CD4-positive, alpha-beta T cell treated with Interleukin-12 subunit alpha and Interleukin-12 subunit beta, for 1 hour (primary cell): ENCODE measurements at places on chromosomes 11 and 22.

DNA sequence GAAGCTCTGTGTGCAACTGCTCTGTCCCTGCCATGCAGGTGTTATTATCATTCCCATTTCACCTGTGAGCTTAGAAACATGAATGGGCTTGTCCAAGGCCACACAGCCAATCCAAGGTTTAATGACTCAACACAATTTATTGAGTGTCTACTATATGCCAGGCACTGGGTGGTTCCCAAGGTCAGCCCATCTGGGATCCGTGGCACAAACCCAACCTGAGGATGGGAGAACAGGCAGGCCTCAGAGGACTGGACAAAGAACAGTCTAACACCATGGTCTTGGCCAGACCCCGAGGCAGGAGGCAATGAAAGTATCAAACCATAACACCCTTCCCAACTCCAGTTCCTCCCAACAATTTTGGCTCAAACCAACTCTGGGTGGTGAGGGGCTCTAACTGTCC lies 15.7 kb downstream of the SPATA19 start:
- no peak for DNase-seq

DNA sequence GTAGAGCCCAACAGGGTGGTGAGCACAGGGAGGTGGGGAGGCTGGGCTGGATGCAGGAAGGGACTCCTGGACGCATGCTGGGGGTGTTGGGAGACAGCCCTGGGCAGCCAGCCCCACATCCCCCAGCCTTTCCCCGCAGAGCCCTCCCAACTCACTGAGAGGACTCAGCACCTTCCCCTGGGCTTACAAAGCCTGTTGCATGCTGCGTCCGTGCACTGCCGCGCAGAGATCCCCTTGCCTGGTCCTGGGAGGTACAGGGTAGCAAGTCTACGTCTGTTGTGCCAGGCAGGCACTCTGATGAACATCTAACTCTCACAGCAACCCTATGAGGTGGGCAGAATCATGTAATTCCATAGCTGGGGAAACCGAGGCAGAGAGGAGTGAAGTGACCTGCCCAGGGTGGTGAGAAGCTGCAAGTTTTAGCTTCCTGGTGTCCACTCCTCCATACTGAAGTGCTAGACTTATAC lies 33.9 kb upstream of the TCF20 start:
- DNase-seq, result no peak

- no peak for DNase-seq
Observed at GRCh38 chr11:37223962-37224361, 625.9 kb upstream of the RAG2 start.

- DNase-seq, result no peak
Observed at GRCh38 chr11:72084965-72085364, 4.3 kb downstream of the LRRC51 start.

- DNase-seq, result no peak
Observed at GRCh38 chr11:76592961-76593360, 77.6 kb downstream of the LRRC32 start.

- DNase-seq, result no peak
Observed at GRCh38 chr11:86205421-86206336, 38.9 kb upstream of the EED start.

DNA sequence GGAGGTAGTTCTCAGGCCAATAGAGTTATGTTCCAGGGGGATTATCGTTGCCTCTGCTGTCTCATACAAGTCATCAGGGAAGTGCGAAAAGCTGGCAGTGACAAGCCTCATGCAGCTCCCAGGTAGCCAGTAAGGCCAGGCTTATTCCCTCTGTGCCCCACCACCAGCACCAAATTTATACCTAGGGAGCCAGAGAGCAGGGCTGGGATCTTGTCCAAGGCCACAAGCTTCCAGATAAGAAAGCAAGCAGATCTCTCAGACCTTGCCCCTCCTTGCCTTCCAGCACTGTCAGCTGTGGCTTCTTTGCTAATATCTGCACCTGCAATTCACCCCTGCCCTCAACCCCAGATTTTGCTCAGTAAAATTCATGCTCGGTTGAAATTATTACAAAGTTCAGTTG lies 206.3 kb upstream of the FAT3 start:
- DNase-seq, result no peak
